HTR-8/SVneo (cell line): ENCODE measurements at places on chromosomes 5 and 9.

DNA sequence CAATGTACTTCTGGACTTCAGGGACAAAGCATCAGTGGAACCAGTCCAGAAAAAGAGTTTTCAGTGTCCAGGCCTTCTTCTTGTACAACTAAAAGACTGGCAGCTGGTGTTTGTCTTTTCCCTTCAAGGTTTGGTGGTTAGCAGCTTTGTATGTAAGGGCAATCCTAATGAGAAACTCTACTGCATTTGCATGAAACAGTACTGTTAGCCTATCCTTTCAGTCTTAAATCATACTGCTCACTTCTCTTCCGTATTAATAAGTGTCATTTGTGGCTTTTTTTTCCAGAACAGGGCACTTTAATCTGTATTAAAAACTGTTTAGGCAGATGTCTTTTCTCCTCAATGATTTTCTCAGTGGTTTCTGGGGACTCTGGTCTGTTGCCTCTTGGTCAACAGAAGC lies 48.9 kb downstream of the FAM174A start:
- DNase-seq: no peak

DNA sequence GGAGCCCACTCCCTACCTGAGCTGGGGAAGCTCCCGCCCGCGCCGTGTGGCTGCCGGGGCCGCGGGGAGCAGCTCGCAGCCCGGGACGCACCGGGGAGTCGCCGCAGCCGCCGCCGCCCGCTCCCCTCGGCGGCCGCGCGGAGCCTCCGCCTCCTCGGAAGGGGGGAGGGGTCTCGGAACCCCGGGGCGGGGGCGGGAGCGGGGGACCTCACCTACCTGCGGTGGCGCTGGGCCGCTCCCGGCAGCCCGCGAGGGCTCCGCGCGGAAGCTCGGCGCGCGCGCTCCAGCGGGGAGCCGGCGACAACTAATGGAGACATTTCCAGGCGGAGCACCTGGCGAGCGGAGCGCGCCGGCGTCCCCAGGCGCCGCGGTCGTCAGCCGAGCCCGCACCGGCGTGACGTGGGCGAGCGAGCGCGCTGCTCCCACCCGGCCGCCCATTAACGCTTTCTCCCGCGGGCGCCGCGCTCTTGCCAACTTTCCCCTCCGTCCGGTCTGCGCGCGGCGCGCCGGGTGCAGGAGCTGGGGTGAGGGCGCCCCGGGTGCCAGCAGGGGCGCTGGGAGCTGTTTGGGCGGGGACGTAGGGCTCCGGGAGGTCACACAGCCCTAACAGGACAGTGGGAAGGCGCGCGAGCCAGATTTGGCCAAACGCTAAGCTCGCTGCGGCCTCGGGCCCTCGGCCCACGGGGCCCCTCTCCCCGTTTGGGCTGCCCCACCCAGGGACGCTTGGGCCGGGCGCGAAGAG lies 4.3 kb upstream of the IRX4 start:
- no peak for DNase-seq

DNA sequence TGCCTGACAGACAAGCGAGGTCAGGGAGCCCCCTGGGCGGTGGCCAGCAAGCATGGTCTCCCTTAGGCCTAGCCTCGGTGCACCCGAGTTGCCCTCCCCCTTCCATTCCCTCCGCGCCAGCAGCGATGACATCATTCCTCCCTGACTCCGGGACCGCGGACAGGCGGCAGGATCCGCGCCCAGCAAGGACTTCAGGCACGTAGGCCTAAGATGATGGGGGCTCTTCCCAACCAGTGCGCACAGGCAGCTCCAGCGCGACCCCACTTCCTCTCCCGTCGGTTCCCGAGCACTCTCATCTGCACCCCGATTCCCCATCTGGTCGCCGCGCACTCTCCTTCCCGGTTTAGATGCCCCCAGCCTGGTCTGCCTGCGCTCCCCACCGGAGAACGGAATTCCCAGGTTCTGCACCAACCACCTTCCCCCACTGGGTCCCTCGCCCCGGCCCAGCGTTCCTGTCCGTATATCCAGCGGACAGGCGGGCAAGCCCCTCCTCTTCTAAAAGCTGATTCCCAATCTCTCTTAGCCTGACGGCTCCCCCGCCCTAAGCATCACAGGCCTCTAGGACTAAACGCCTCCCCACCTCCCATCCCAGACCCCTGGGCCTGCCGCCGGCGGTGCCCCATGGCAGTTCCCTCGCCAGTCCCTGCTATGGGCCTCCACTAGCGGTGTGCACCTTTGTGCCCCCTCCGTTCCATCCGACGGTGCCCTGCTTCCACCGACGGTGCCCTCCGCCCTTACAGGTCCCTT lies 931 bp downstream of the FAM219A start:
- DNase-seq: peak; percentile 61

GRCh38 chr9:116466271-116467235 lies 220.6 kb upstream of the TRIM32 start:
- no peak for DNase-seq

- DNase-seq: no peak
Measured at GRCh38 chr9:108212184-108212583, 643.6 kb downstream of the ACTL7B start.

- no peak for DNase-seq
Measured at GRCh38 chr5:67006500-67006848, 190.1 kb downstream of the CD180 start.

DNA sequence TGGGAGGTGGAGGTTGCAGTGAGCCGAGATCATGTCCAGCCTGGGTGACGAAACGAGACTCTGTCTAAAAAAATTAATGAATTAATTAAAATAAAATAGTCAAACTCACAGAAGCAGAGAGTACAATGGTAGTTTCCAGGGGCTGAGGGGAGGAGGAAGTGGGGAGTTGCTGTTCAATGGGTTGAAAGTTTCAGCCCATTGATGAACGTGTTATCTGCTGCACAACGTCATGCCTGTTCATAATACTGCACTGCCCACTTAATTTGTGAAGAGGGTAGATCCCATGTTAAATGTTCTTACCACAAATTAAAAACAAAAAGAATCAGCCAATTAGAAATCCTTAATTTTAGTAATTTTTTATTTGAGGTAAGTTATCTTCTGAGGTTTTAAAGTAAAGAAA lies 16.4 kb upstream of the RUFY1 start:
- DNase-seq: no peak

DNA sequence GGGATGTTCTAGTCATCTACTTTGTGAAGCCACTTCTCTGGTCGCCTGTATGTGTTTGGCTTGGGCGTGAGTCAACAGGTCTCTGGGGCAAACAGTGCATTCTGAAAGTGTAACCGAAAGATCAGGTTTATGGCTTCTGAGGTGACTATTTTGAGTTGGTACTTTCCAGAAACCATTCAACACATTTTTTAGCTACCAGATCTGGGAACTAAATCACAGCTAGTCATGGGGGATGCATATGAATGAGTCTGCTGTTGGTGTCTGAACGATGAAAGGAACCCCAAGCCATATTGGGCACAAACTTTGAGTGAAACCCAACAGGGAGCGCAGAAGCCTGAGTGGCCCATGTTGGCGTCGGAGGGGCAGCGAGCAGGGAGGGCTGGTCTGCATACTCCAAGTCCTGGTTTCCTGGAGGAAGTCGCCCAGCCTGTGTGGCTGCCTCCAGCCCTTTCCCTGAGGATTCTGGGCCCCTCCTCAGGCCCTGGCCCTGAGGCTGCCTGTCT lies 35.3 kb downstream of the UBE2QL1 start:
- DNase-seq: no peak

GRCh38 chr5:12016159-12016746 lies 112.0 kb upstream of the CTNND2 start:
- no peak for DNase-seq

DNA sequence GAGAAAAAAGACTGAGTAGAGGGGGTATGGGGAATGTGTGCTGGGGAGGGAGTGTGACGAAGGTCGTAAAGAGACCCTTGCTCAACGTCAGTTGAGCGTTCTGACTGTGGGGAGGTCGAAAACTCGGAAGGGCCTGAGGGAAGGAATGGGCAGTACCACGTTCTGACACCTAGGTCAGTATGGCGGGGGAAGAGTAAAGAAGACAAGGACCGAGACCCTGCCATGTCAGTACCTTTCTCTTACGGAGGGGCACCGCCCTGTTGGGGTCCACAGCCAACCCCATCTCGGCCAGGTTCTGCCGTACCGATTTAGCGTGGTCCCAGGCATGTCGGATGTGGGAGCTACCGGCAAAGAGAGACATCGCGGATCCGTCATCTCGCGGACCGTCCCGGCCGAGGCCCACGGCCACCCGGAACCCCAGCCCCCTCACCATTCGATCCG lies 375 bp downstream of the NOP16 start:
- DNase-seq: peak; percentile 12

DNA sequence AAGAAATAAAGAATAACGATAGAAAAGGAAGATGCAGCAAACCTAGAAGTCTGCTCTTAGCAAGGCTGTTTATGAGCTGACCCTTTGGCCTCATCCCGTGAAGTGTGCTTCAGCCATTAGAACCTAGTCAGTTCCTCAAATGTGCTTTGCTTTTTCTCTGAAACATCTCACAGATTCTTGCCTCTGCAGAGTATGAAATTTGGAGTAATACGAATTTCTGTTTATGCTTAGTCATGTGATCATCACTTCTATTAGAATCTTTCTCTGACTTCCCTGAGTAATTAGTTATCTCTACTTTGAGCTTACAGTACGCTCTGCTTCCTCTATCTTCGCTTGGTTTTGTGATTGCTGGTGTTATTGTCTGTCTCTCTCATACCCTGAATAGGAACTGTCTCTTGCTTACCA lies 11.3 kb downstream of the CYSTM1 start:
- no peak for DNase-seq

- no peak for DNase-seq
Measured at GRCh38 chr5:128441941-128442350, 96.1 kb downstream of the FBN2 start.

GRCh38 chr5:1413211-1413610 lies 32.0 kb downstream of the SLC6A3 start:
- DNase-seq: no peak

DNA sequence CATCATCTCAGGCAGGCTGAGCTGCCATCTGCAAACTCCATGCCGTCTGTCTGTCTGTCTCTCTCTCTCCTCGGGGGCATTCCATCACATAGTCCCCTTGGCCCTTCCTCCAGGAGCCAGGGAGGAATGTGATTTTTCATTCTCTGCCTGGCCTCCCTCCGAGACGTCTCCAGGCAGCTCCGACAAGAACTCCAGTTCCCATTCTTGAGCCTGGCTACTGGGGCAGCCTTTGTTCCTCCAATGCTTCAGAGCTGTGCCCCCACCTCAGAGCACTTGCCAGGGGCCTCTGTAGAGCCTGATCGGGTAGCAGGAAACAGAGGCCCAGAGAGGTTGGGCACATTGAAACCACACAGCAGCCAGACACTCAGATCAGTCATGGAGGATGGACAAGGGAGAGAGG lies 74.0 kb downstream of the COL27A1 start:
- no peak for DNase-seq

DNA sequence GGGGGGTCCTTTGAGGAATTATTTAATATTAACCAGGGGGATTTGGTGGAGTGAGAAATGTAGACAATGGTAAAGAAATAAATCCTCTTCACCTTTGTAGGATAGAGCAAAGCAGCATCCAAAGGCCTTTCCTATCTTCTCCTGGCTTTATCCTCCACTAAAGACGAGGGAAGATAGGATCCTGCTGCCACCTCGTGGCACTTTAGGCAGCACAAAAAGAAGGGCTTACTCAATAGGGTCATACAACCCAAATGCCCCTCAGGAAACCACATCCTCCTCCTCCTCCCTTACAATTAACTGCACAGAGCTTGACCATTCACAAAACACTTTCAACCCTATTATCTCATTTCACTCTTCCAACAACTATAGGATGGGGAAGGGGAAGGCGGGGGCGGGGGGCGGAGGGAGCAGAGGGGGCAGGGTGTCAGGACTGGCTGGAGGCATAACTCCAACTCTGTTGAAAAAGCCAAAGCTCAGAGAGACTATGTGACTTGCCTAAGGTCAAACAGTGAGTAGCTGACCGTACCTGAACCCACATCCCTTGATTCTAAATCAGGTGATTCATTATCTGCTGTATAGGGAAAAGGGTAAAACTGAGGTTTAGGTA lies 45.4 kb upstream of the MYOT start:
- peak; percentile 55 for DNase-seq

GRCh38 chr9:116190637-116191396 lies 37.2 kb downstream of the PAPPA start:
- no peak for DNase-seq

DNA sequence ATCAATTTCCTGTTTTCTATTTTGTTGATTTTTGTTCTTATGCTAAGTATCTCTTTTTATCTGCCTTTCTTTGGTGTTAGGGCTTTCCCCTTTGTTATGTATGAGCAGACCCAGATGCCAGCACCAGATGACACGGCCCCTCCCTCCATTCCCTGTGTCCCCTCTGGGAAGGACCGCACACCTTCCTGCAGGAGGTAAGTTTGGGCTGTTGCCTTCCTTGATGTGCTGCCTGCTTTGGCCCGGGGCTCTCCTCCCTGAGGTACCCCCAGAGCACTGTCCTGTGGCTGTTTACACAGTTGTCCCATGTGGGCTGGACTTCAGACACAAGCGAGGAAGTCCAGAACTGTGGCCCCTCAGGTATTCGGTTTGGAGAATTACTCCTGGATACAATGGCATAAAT lies 343.8 kb upstream of the IRX1 start:
- DNase-seq: no peak

- peak; percentile 53 for DNase-seq
Measured at GRCh38 chr5:9533096-9533495, 12.8 kb downstream of the SEMA5A start.

GRCh38 chr9:16825971-16826625 lies 44.4 kb downstream of the BNC2 start:
- DNase-seq: peak; percentile 20

DNA sequence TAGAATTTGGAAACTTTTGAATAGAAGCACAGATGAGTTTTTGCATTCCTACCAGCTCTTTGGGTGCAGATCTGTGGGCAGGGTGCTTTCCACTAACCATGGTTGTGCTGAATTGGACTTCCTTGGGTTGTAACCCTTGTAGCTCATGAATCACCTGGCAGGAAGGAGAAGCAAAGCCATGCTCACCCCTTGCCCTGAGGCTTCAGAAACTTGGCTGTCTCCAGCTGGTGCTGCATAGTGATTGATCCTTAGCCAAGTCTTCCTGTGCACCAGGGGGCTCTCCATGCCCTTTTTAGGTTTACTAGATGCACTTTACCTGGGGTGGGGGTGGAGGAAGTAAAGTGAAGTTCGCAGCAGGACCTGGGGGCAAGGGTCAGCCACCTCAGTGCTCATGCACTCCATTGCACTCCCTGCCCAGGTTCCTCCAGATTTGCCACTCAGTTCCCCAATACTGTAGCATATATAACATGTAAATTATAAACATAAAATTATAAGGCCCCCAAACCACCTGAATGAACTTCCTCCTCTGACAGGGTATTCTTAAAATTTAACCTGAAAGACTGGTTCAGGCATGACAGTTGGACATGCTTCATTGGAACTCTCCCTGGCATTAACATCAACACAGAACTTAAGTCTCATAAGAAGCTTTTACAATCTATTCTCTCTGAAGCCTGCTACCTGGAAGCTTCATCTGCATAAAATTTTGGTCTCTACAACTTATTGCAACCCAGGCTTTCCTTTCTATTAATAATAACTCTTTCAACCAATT lies 25.8 kb upstream of the IFNA14 start:
- no peak for DNase-seq

- DNase-seq: peak; percentile 70
Measured at GRCh38 chr5:138753794-138754698, 821 bp downstream of the CTNNA1 start.
